Vagina (tissue), 2 donors: ENCODE measurements at places on chromosomes 5 and 9.

DNA sequence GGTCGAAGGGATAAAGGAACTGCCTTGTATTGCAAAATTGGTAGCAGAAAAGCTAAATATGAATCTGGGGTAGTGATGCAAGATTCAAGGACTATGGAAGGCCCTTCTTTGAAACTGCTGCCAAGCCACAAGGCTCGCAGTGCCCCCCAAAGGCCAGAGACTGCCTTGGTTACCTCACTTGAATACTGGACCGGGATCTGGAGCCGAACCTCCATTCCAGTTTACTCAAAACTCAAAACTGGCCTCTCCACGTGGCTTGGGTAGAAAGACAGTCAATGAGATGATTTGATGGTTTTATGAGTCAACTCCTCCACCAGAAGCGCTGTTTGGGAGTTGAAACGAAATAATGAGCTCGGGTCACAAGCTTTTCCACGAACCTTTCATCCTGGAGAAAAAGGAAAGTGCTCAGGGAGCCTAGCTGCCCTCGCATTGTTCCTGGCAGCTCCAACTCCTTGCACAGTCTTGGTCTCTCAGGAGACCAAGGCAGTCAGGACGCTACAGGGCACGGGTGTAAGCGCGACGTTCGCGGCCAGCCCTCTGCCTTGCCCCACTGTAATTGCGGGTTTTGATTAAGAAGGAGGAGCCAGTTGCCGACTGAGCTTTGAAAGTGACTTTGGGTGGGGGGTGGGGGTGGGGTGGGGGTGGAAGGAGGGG is 2.8 kb downstream of the ST8SIA4 start:
- no peak for DNase-seq

DNA sequence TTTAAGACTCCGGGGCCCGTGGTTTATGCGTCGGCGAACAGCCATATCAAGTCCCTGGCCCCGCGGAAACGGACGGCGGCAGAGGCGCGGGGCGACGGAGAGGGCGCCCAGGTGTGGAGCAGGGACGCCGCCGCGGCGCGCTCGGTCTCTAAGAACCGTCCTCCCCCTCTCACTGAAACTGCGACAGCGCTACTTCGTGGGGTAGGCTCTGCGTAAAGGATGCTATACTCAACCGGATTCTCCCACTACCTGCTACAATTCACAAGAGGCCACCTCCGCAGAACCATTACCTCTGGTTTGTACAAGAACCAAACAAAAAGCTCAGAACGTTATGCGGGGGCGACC is 404 bp downstream of the MRNIP start:
- DNase-seq: no peak

GRCh38 chr5:155605920-155606319 is 592.4 kb downstream of the KIF4B start:
- no peak for DNase-seq

DNA sequence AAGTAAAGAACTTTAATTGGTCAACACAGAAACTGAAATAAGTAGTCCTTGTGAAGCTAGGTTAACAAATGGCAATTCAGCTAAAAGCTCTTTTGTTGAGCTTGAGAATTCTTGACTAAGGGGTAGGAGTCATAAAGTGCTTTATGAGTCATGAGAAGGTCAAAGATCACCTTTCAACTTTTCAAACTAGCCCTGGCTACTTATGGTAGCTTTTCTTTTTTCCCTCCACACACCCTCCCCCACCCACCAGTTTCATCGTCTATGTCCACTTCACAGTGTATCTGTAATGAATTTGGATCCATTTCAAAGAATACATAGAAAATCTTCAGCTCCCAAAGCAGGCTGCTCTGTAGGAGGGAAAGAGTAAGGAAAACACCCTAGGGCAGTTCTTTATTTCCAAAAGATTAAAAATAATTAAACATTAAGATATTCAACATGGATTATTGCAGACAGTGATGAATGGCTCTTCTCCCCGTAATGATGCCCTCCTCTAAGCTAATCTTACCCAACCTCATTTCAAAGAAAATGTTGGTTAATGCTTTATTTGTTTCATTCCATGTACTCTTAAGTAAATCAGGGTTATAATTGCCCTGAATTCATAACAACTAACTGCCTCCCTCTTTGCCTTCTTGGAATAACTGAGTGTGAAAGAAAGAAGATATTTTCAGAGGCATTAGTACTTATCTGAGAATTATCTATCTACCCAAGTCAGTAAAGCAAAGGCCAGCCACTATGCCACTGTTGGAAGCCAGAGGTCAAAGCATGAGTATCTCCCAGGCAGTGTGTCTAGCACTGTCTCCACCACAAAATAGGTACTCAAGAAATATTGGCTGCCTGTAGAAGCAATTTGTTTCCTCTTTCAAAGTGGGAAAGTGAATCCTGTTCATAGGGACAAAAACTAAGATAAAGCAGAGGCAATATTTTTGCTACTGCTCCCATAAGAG is 290.6 kb downstream of the PIK3R1 start:
- no peak for DNase-seq

- no peak for DNase-seq
Observed at GRCh38 chr5:102807878-102808502, 52.9 kb downstream of the PAM start.

GRCh38 chr9:88971131-88971960 is 19.9 kb upstream of the S1PR3 start:
- DNase-seq: peak; percentile 87

- no peak for DNase-seq
Observed at GRCh38 chr9:6239694-6240093, 24.1 kb downstream of the IL33 start.

- no peak for DNase-seq
Observed at GRCh38 chr5:119276978-119277377, 78.8 kb upstream of the TNFAIP8 start.

GRCh38 chr9:26813247-26813646 is 79.4 kb downstream of the CAAP1 start:
- no peak for DNase-seq

GRCh38 chr5:156531199-156531598 is 204.2 kb downstream of the SGCD start:
- DNase-seq: no peak

DNA sequence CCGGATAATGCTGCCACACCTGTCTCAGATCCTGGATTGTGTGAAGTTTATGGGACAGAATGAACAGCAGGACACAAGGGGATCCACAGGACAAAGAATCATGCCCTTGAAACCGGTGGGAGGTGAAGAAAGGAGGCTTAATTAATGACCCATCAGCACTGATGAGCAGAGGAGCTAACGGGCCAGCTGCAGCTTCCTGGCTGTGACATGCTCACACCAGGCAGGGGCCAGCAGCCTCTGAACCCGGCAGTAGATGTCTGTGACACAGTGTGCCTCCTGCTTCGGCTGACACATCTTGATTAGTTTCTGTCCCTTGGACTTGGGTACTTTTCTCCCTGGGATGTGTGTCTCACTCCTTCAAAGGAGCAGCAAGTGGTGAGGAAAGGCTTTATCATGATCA is 328.8 kb upstream of the BRINP1 start:
- no peak for DNase-seq

DNA sequence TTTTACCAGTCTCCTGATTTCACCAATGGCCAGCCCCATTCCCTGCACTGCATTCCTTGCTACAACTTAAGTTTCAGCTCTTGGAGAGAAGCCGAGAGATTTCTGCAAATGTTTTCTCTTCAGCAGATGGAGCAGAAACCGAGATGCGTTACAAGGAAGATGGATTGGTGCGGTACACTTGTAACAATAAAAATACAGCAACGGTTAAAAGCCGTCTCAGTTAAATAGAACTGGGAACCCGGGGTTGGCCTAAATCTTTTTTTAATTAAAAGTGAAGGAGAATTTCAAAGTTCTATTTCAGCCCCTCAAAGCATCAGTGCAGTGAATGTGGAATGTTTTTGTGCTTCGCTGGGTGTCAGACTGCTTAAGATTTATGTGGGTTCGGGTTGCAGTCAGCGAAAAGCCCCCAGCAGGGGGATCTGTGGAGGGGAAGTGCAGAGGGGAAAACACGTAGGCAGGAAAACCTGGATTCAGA is 19.8 kb downstream of the BRINP1 start:
- no peak for DNase-seq

GRCh38 chr5:55692509-55692908 is 19.6 kb downstream of the SLC38A9 start:
- no peak for DNase-seq

DNA sequence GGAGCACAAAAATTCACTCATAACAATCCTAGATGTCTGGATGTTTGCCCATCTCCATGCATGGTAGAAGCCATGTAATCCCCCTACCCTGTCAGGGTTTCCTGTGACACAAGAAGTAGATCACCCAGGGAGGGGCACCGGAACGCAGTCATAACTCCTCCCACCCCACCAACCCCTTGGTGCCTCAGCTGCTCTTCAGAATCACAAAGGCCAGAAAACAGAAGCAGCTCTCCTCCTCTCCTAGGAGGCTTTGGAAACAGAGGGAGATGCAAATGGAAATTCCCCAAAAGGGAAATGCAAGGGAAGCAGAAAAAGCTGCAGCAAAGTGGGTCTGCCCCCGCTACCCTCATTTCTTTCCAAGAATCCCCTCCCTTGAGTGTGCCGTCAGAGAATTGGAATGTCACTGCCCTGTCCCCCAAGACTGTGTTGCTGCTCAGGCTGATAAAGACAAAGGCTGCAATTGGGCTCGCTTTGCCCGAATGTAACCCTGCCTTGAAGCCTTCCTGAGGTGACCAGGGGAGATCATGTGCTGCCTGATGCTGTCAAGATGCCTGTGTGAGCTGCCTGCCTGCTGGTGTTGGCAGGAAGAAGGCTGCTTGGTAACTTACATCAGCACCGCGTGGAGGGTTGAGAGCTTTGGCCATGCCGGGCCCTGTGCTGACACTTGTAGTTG is 65.5 kb upstream of the ABCA1 start:
- peak; percentile 96 for DNase-seq

- DNase-seq: peak; percentile 93
Observed at GRCh38 chr5:179623906-179624741, 653 bp upstream of the HNRNPH1 start.

GRCh38 chr5:56185768-56186311 is 47.3 kb downstream of the ANKRD55 start:
- no peak for DNase-seq
